ENCODE measurements at places on chromosomes 2 and 18.

DNA sequence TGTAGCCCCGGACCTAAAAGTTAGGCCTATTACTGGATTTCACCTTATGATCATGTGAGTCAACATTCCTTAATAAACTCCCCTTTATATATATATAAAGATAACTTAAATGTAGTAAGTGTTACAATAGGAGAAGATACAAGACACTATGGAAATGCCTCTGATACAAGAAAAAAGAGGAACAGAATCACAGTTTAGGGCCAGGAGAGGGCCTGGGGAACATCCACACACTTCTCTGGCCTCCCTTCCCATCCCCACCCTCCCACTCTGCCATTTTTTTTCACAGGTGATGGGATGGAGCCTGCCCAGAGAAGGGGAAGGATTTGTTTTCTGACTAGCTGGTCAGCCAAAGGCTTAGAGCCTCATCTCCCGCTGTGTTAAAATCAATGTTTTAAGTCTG lies 6.4 kb downstream of the CDC42EP3 start:
- no peak for DNase-seq

- no peak for DNase-seq
Observed at GRCh38 chr2:133635131-133635530, 66.9 kb upstream of the NCKAP5 start.

DNA sequence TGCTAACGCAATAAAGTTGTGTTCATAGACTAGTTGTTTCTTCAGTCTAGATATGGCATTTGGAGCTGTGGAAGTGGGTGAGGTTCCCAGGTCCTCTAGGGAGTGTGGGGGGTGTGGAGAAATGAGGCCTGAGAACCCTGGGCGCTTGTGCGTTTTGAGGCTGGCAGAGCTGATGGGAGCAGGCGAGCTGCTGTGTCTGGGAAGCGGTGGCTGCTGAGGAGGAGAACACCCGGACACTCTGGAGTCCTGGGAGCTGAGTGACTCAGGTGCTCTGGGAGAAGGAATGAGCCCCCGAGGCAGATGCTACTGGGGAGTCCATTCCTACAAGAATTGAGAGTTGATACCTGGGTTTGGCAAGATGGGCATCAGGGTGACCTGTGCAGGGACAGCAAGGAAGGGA lies 67.5 kb downstream of the LPIN1 start:
- DNase-seq = no peak

DNA sequence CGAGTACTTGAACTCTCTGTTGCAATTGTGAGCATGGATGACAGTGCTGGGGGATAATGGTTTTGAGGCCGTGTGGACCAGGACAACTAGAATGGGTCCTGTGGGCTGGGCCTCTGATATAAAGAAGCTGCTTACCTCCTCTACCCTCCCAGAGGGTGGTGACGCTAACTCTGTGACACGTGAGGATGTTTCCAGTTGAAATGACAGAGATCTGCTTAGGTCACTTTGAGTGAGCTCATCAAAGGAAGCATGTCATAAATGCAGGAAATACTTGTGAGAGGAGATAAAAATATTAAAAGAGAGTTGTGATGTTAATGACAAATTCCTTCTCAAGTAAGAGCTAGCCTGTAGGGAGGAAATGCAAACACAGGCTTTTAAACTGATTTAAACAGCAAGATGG lies 16.4 kb downstream of the RMC1 start:
- no peak for DNase-seq
